ENCODE measurements at places on chromosomes 2 and 18.

- peak; percentile 49 for DNase-seq
These were observed 131.5 kb upstream of the L3MBTL4 start for GRCh38 chr18:6546229-6546628.

GRCh38 chr2:200129721-200130462 lies 174.5 kb downstream of the MAIP1 start:
- no peak for DNase-seq

DNA sequence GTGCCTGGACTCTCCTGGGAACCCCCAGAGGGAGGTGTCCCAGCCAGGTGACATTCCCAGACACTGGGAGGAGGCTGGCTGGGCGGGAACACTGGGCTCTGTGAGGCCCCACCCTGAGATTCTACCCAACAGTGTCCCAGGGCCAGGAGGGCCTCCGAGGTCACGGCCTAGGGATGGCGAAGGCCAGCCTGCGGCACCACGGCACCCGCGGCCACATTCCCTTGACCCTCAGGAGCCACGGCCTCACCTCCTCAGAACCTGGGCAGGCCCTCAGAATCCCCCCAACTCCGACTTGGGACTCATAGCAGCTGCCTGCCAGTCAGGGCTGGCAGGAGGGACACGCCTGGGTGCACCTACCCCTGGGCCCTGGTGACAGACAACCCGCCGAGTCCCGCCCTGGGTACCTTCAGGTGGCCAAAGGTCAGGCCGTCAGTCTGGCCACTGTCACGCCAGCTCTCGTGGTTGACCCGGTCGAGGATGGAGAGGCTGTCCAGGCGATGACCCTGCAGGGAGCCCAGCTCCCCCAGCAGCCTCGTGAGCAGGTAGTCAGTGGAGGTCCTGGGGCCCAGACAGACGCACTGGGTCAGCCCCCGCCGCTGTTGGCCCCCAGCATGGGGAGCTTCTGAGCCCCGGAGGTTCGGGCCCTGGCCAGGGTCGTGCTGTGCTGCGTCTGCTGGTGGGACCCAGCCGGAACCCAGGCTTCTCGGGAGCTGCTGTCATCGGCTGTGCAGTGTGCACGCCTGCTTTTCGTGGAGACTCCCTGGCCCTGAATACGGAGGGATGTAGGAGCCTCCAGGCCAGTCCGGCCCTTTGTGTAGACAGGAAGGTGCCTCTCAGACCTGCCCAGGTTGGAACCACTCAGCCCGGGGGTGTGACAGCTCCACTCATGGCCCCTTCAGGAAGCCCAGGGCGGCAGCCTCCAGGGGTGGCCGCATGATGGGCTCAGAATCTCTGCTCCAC lies 6.1 kb downstream of the MAB21L4 start:
- no peak for DNase-seq

- DNase-seq, result peak; percentile 93
These were observed 18.9 kb upstream of the BAZ2B start for GRCh38 chr2:159635006-159635789.

GRCh38 chr2:176817061-176817565 lies 395.5 kb upstream of the HNRNPA3 start:
- DNase-seq, result peak; percentile 7

DNA sequence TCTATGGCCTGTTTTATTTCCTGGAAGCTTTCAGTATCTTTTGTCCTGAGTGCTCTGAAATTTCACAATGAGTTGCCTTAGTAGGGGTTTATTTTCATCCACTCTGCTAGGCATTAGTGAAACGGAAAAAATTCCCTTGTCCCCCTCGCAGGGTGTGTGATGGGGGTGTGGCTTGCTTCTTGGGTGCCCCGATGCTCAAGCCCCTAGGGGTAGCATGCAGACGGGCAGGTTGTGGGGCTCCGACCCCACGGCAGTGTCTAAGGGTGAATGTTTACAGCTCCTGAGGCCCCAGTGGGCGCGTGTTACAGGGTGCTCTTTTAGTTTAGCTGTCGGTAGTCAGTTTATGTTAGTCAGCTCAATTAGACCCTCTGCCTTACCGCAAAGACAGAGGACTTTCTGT lies 32.2 kb upstream of the MAP4K4 start:
- no peak for DNase-seq
